ENCODE measurements at places on chromosomes 16 and 17. TPM values are rescaled to one million over a fixed set of nuclear protein-coding genes. Genes with fewer than 3 reads are reported as not detected.

KCNG4 gene
- not detected for total RNA-seq

CDRT15L2 gene
- not detected for total RNA-seq

RNF135 gene
- total RNA-seq = 11.4 TPM

DNA sequence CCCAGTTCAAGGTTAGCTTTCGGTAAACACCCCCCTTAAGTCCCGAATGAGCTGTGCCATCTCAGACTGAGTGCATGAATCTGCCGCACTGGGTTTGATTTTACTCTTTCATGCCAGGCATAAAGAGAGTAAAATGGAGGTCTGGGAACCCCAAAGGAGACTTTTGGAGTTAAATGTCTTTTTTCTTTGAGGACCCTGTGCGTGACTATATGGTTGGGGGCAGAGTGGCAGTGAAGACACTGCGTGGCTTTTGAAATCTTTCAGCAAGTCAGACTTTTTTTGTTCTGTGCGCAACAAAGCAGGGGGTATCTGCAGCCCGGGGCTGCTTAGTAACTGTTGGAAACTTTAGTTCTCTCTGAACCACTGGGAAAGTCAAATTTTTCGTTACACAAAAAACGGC lies 392.9 kb upstream of the SALL1 start:
- DNase-seq = no peak

- DNase-seq = no peak
These were observed 16.1 kb upstream of the ADAMTS18 start for GRCh38 chr16:77450790-77451487.

GRCh38 chr17:74856112-74856511 lies 3.6 kb downstream of the GRIN2C start:
- no peak for DNase-seq

DNA sequence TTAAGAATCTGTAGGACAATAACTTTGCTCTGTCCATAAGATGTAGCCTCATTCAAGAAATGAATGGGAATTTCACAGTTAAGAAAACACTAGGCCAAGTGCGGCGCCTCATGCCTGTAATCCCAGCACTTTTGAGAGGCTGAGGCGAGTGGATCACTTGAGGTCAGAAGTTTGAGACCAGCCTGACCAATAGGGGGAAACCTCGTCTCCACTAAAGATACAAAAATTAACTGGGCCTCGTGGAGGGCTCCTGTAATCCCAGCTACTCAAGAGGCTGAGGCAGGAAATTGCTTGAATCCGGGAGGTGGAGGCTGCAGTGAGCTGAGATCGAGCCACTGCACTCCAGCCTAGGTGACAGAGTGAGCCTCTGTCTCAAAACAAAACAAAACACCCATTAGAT lies 19.9 kb upstream of the RSL1D1 start:
- DNase-seq = peak; percentile 37

DNA sequence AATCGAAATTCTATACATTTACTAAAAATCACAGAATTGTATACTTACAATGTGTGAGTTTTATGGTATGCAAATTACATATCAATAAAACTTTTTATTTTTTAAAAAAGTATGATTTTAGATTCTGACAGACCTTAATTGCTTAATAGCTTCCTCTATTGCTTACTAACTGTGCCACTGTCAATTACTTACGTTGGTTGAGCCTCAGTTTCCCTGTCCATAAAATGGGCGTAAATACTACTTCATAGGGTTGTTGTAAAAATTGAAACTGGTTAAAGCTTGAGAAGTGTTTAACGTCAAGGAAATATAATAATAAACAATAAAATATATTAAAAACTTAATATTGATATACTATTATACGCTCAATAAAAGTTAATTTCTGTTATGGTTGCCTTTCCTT lies 203.4 kb downstream of the SHISA9 start:
- DNase-seq = no peak

DNA sequence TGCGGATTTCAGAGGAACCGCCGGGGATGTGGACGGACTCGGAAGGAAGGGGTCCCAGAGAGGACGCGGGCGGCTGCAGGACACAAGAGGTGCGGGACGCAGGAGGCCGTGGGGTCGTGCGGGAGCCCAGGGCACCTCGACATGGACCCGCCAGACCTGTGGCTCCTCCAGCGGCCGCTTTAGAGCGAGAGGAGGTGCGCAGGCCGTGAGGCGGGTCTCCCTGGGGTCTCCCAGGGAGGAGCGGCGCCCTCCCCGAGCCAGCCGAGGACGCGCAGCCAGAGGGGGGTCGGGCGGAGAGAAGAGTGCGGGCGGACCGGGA lies 6.8 kb upstream of the FLYWCH1 start:
- no peak for DNase-seq

DNA sequence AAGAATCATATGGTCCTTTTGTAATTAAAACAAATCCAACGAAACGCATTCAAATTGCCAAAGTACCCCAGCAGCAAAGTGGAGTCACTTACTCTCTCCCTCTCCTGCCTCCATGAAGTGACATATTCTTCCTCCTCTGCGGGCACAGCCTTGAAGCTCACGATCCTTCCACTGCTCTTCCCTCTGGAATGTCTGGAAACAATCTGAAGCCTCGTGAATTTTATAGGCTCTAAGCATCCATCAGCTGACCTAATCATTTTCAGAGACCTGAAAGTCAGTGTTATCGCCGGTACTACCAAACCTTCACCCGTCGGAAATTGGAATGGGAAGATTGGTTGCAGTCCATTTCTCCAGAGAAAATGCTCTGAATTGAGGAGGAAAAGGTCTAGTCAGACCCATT lies 134.5 kb upstream of the FOXF1 start:
- no peak for DNase-seq

GRCh38 chr17:19707728-19708221 lies 8.6 kb downstream of the SLC47A2 start:
- no peak for DNase-seq

- no peak for DNase-seq
These were observed 18.7 kb upstream of the ADGRG1 start for GRCh38 chr16:57609541-57610401.

GRCh38 chr16:13231365-13231764 lies 330.0 kb downstream of the SHISA9 start:
- peak; percentile 13 for DNase-seq

DNA sequence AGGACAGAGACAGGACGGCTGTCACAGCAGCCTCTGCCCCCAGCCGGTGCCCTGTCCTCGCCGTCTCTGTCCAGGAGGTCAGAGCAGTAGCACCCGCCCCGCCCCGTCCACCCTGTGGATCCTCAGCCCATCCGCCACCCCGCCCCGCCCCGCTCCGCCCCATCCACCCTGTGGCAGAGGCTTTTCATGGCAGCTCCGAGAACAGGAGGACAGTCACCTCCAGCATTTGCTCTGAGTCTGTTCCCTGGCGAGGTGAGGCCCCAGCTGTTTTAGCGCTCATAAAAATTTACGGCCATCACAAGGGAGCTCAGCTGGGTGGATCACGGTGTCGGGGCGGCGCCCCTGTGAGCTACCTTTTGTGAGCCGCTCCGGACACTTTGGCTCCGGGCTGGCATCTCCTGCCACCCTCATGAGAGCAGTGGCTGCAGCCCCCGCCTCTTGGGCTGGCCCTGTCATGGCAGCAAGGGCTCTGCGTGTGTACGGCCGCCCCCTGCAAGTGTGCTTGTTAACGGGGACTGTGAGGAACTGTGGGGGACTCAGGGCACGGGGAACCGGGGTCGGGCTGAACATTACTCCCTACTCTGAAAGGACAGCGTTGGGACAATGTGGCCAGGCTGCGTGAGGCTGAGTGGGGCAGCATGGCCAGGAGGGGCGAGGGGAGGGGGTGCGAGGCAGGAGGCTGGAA lies 32.3 kb upstream of the GNG13 start:
- DNase-seq = no peak

All from M059J (cell line).